A549 (cell line): ENCODE measurements at places on chromosomes 4 and X. TPM values are rescaled to one million over a fixed set of nuclear protein-coding genes. Genes with fewer than 3 reads are reported as not detected.
A peak's percentile ranks its signal among the peaks of the same experiment; 100 is the strongest.

The PSAPL1 gene
- polyA plus RNA-seq, result 0.04 to 0.08 TPM (median 0.05 TPM) in 3 replicates

DNA sequence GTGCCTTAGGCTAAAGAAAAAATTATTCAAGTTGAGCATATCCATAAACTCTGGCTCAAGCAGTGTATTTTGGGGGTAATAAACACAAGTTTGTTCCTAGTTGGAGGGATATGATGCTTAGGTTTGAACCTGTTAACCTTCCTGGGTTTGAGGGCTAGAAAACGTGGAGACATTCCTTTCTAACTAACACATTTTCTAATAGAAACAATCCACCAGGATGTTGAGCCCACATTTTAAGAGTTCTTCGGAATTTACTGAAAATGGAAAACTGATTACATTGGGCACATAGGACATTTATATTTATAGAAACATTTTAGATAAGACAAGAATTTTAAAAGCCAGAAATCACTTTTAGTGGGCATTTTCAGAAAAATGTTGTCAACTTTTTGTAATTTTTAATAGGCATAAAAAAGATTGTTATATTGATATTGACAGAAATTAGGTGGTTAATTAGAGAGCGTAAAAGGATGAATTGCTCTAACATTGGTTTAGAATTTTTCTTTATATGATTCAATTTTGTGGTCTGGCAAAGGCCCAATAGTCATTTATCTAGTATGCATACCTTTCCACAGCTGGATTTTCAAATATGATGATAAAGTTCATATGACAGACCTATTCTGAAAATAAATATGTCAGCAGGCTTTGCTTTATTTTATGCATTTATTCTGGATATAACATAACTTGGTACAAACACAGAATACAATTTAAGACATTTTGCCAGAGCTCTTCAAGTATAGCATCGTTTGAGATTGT lies 49.2 kb downstream of the CEP44 start:
- no peak for DNase-seq

GRCh38 chrX:19627533-19627932 lies 112.2 kb upstream of the MAP3K15 start:
- DNase-seq, result no peak

GRCh38 chr4:47933840-47934239 lies 19.5 kb upstream of the NFXL1 start:
- peak; percentile 28 for DNase-seq
